ENCODE measurements at places on chromosomes 12 and 14.

- no peak for DNase-seq
Measured at GRCh38 chr12:52005903-52006703, 643 bp upstream of the TAMALIN start.

- no peak for DNase-seq
Measured at GRCh38 chr14:37091651-37092050, 80.8 kb downstream of the SLC25A21 start.

GRCh38 chr14:63893701-63894458, 41.1 kb downstream of the SYNE2 start:
- DNase-seq, result peak; percentile 5

GRCh38 chr14:71508901-71509300, 423.3 kb upstream of the RGS6 start:
- no peak for DNase-seq

GRCh38 chr12:1930803-1931597, 12.5 kb upstream of the CACNA2D4 start:
- no peak for DNase-seq

GRCh38 chr12:3341594-3341993, 149.4 kb upstream of the PRMT8 start:
- DNase-seq, result no peak

All from RCC 7860 (cell line).